Left ventricle myocardium superior (tissue), 1 donor: ENCODE measurements at places on chromosomes 7 and 10.

GRCh38 chr7:26100406-26101339 is 51.3 kb upstream of the NFE2L3 start:
- no peak for DNase-seq

GRCh38 chr10:111177379-111177778 is 100.5 kb downstream of the ADRA2A start:
- no peak for DNase-seq

GRCh38 chr10:78913219-78914059 is 155.3 kb upstream of the ZMIZ1 start:
- no peak for DNase-seq

DNA sequence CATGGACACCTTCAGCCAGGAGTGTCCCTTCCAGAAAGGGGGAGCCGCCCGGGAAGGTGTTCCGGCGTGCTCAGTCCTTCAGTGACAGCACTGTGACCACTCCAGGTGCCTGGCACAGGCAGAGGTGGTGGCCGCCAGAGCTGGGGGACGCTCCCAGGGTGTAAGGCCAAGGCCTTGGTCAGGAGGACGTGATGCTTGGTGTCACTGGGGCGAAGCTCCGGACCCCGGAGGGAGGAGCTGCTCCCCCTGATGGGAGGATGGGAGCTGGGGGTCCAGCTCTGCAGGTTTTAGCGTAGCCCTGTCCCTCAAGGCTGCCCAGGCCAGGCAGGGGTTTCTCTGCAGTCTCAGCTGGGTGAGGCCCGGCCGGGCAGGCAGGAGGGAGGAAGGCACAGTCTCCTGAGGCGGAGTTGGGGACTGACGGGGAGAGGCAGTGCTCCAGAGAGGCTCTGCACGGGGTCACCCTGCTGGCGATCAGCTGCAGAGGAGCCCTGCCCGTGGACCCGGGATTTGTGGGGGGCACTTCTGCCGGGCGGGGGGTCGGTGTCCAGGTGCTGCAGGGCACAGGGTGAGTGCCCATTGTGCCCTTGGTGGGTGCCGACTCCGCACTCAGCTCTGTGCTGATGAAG is 56.5 kb upstream of the DNAJB6 start:
- DNase-seq, result no peak
